DMS53 (cell line): ENCODE measurements at places on chromosomes 12 and 14.

GRCh38 chr14:51603495-51603894 is 48.2 kb upstream of the FRMD6 start:
- no peak for DNase-seq

GRCh38 chr14:90536511-90537191 is 139.8 kb downstream of the CALM1 start:
- DNase-seq: no peak

GRCh38 chr12:117159674-117160073 is 30.6 kb downstream of the FBXO21 start:
- DNase-seq: no peak

DNA sequence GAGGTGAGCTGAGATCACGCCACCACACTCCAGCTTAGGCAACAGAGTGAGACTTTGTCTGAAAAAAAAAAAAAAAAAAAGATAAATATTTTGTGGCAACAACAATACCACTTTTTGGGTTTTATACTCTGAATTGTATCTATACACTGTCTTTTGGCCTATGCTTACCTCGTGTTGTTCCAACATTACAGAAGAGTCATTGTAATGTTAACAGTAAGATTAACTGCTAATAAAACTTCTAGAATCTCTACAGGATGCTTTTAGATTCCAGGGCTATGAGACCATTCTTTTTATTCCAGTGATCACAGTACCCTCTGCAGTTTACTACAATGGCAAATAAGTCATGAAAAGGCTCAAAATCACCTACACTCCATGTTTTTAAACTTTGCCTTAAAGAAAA is 11.6 kb downstream of the IFT81 start:
- no peak for DNase-seq

- DNase-seq: no peak
These were observed 146.4 kb downstream of the EMP1 start for GRCh38 chr12:13342971-13343370.

- DNase-seq: no peak
These were observed 454.8 kb downstream of the TMTC2 start for GRCh38 chr12:83141460-83141994.

- DNase-seq: no peak
These were observed 170.9 kb upstream of the LMNTD1 start for GRCh38 chr12:25723921-25724491.

- peak; percentile 33 for DNase-seq
These were observed 8.4 kb downstream of the FAM186A start for GRCh38 chr12:50387972-50388478.

GRCh38 chr14:70339039-70339438 is 20.4 kb downstream of the COX16 start:
- DNase-seq: no peak

- no peak for DNase-seq
These were observed 13.1 kb downstream of the LDHB start for GRCh38 chr12:21644516-21644915.

- DNase-seq: no peak
These were observed 76.9 kb downstream of the ATF7IP start for GRCh38 chr12:14442221-14442881.

- DNase-seq: no peak
These were observed 80.4 kb upstream of the SINHCAF start for GRCh38 chr12:31406345-31406744.

DNA sequence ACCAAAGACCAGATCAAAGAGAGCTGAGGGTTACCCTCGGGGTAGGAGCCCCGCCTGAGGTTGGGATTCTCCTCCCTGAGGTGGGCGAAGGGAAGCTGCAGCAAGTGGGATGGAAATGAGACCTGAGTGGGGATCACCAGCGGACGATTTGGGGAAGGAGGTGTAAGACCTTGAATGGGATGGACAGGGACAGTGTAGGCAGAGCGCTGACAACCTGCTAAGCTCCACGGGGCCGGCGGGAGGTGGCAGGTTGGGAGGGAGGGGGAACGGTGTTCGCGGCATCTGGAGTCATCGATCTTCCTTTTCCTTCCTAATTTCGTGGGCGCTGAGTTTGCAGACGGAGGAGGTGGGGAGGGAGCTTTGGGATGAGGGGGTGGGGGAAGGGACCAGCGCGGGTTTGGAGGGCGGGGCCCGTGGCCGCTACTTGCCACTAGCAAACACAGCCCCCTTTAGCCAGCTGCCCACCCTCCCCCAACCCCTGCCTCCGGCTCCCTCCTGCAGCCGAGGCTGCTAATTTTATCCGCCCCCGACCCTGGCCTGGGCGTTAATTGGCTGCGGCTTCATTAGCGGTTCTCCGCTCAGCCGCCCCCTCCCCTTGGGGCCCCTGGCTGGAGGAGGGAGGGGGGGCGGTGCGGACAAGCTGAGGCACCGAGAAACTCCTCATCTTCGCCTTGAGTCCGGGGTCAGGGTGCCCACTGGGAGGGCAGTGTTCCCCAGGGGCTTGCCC is 2.8 kb upstream of the SHMT2 start:
- DNase-seq: no peak

DNA sequence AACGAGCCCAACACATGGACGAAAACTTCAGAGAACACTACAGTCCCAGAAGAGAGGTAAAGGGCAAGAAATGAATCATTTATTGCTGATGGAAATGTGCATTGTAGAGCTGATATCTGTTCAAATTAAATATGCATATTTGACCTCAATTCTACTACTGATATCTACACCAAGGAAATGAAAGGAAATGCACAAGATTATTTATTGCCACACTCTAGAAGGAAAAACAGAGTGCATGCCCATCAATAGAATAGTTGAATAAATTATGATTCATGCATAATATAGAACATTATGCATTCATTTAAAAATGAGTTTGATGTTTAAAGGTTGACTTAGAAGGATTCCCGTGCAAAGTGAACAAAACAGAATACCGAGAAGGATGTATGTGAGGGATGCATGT is 15.6 kb upstream of the NUP107 start:
- no peak for DNase-seq

GRCh38 chr14:88388741-88389282 is 3.4 kb downstream of the SPATA7 start:
- DNase-seq: no peak

GRCh38 chr12:132094269-132094891 is 49.7 kb downstream of the DDX51 start:
- DNase-seq: no peak

DNA sequence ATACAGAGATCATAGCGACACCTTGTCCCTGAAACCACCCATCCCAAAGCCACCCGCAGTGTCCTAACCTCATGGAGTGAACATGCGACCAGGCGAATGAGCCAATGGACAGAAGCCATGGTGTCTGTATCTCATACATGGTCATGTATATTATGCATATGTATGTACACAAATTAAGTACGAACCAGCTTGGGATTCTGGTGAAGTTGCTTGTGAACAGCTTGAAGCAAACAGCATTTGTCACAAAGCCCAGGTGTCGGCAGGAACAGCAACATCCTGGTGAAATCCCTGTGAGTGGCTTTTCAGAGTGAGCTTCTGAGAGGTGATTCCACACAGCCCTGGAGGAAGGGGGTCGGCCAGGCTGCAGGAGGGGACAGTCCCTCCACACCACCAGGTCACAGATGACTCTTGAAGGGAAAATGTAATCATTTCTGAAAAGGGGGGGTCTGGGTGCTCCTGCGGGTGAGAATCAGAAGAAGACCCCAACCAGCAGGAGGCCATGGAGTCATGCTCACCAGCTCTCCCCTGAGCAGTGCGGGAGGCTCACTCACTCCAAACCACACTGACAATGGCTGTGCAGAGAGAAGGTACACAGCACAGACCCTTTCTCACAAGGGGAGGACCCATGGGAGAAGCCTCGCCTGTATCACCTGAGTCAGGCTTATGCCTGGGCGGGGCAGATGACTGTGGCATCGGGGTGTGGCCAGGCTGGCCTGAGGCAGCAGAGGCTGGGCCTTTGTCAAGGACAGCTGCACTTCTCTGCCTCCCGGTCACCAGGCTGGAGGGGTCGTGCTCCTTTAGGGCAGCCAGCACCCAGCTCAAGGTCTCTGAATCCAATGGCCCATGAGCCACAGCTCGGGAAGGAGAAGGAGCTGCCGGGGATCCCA is 14.3 kb downstream of the CHGA start:
- peak; percentile 14 for DNase-seq

DNA sequence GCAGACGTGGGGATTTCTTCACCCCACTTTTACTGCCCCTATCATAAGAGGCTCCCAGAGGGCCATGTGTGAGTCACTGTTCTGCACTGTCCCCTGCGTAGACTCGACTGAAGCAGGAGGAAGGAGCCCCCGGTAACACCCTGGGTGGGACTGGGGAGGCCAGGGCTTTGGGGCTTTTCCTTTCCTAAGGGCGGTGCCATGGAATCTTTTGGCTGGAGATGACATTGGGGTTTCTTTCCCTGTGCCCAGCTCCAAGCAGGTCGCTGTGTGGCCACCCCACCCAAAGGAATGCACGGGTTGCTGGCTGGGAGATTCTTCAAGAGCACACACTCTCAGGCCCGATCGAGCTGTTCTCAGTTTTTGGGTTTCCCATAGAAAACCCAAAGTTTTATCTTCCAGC is 62.3 kb upstream of the RIN3 start:
- DNase-seq: no peak

GRCh38 chr12:7102582-7102981 is 6.4 kb downstream of the C1RL start:
- no peak for DNase-seq

DNA sequence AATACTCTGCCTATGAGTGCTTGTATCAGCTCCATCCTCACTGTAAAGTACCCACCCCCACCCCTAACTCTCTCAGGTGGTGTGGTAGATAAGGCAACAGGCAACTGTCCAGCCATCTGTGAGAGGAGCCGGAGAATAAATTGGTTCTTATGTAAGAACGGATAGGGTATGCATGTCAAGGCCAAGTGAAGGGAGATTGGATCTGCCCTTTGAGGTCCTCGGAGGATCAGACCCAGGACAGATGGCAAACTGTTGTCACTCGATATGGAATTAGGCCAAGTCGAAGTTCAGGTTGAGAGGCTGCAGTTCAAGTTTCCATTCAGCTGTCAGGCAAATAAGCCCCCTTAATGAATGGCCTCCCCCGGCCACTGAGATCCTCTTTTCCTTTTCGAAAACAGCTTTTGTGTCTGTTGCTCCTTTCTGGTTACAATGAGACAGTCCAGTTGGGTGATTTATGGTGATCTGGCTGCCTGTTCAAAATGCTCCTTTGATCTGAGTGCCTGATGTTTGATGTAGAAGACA is 120.3 kb downstream of the VRK1 start:
- DNase-seq: no peak

DNA sequence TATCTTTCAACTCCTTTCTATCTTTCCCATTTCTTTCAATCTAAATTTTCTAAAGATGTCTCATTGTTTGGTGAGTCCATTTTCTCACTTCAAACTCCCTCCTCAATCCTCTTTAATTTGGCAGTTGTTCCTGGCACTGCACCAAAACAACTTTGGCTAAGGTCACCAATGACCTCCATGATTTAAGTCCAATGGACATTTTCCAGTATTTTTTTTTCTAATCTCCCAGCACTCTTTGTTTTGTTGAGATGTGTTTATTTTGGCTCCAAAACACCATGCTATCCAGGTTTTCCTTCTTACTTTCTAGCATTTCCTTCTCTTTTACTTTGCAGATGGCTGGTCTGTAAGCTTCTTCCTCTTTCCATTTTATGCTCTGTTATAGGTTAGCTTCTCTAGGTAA is 42.5 kb upstream of the OTOGL start:
- no peak for DNase-seq

DNA sequence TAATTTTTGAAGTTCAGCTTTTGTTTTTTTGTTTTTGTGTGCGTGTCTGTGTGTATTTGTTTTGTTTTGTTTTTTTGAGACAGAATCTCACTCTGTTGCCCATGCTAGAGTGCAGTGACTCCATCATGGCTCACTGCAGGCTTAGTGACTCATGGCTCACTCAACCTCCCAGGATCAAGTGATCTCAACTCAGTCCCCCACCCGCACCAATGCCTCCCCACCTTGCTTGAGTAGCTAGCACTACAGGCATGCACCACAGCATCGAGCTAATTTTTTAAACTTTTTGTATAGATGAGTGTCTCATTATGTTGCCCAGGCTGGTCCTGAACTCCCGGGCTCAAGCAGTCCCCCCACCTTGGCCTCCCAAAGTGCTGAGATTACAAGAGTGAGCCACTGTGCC is 981.4 kb downstream of the BCL11B start:
- DNase-seq: no peak
